Neural progenitor cell (in vitro differentiated cells): ENCODE measurements at places on chromosomes 7 and 10.

- DNase-seq = no peak
These were observed 19.8 kb upstream of the VWDE start for GRCh38 chr7:12423355-12423996.

DNA sequence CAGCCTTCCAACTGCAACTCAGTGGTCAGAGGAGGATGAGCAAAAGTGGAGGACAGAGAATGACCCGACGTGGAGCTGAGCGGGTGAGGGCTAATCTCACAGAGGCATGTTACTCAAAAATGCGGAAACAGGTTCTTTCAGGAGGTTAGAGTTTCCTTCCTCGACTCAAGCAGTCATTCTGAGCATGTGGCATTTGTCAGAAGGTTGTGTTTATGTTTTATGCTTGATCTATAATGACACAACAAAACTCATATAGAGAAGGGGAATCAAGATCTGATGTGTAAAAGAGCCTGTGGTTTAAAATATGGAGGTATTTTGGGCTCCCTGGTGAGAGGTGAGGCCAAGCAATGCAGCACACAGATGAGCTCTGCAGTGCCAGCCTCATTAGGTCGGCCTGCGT lies 311.4 kb downstream of the ADARB2 start:
- DNase-seq = no peak

GRCh38 chr10:932589-932988 lies 1.1 kb upstream of the LARP4B start:
- DNase-seq = no peak

- no peak for DNase-seq
These were observed 197.1 kb downstream of the DOCK4 start for GRCh38 chr7:112009081-112009480.

DNA sequence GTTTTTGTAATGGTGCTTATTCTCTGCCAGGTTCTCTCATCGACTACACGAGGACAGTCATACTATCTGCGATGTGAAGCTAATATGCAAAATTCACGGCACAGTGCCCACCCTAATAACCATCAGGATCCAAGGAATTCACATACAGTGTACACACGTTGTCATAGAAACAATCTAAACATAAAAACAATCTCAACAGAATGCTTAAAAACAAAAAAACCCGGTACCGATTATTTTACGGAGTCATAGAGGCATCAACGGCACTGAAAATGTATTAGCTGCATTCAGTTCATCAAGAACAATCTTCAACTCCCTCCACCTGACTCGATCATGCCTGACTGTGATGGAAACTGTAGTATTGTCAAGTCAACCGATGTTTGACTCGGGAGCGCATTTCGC lies 628 bp downstream of the MRPS33 start:
- DNase-seq = no peak
